ENCODE measurements at places on chromosomes 1 and 21.
A peak's percentile ranks its signal among the peaks of the same experiment; 100 is the strongest.

GRCh38 chr1:170604065-170604464, 59.9 kb upstream of the PRRX1 start:
- no peak for DNase-seq

- no peak for DNase-seq
These were observed 77.4 kb downstream of the CCDC18 start for GRCh38 chr1:93257889-93258288.

DNA sequence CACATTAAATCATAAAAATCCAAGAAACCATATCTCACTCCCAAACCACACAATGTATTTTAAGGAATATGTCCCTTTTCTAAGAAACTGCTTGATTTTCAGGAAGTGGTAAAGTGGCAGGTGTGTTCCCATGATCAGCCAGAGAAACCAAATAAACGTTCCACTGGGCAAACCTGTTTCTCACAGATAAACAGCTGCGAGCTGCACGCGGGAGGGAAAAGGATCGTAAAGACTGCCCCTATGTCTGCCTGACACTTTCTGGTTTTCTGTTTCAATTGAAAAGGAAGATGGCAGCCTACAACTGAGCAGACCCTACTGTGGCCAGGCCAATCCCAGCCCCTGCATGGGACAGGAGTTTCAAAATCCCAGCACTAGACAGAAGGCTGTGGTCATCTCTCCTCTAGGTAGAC, 36.6 kb downstream of the HIVEP3 start:
- no peak for DNase-seq

- DNase-seq: no peak
These were observed 843 bp downstream of the DIP2A start for GRCh38 chr21:46459356-46460112.

GRCh38 chr21:28375708-28376385, 616.8 kb downstream of the LTN1 start:
- DNase-seq: peak; percentile 5
